ENCODE measurements at places on chromosomes 16 and 17.

GRCh38 chr16:68737730-68738629 is 888 bp downstream of the CDH1 start:
- no peak for DNase-seq

- no peak for DNase-seq
Observed at GRCh38 chr16:57998992-57999365, 1.5 kb downstream of the ZNF319 start.

DNA sequence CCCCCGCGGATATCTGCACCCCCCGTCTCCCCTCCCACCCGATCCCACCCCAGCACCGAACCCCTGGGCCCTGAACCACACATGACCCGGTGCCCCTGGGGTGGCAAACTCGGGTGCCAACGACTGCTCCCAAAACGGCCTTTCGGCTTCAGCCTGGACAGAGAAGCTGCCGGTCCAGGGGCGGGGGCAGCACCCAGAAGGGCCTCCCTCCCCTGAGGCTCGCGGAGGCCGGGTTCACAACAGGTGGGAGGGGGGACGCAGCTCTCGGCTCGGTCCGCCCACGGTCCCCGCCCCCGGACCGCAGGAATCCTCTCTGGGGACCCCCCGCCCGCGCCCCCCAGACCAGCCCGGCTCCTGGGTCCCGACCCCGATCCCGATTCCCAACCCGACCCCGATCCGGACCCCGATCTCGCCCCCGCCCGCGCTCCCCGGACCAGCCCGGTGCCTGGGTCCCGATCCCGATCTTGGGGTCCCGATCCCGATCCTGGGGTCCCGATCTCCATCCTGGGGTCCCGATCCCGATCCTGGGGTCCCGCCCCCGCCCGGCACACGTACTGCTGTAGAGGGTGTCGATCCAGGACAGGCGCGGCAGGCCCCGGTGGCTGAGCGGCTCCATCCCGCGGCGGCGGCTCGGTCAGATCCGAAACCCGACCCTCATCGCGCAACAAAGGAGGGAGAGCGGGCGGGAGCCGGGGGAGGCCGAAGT is 516 bp downstream of the ABR start:
- DNase-seq = no peak

DNA sequence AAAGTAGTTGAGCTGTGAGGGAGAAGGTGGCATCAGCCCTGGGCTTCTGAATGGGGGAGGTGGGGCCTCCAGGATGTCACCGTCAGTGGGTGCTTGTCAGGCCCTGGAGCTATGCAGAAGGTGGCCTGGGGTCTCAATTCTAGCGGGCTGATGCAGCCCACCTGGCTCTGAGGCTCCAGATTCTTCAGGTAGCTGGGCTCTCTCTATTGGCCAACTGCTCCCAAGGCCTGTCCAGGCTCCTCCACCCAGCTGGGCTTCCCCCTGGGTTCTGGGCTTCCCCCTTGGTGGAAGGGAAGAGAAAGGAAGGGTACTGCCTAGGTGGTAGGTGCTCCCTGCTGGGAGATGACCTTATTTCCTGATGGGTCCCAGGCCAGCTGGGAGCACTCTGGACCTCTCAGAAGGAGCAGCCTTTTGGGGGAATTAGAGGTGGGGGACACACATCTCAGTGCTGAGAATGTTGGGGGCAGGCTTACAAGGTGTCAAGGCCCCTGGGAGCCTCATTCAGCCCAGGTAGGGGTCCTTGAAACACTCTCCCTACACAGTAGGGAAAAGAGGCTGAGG is 1728.3 kb downstream of the TP53TG3F start:
- DNase-seq = no peak

DNA sequence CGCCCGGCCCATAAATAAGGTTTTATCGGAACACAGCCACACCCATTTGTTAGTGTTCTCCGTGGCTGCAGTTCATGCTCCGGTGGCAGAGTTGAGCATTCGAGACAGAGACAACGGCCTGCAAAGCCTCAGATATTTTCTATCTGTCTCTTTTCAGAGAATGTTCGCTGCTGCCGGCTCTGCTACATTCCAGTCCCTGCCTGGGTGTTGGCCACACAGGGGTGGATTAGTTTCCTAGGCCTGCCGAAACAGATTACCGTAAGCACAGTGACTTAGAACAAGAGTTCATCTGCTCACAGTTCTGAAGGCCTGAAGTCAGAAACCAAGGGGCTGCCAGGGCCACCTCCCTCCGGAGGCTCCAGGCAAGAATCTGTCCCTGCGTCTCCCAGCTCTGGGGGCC is 19.1 kb upstream of the GSG1L start:
- no peak for DNase-seq

GRCh38 chr16:17266608-17267313 is 204.0 kb downstream of the XYLT1 start:
- DNase-seq = no peak

- DNase-seq = no peak
Observed at GRCh38 chr17:82086941-82087906, 10.8 kb downstream of the FASN start.

DNA sequence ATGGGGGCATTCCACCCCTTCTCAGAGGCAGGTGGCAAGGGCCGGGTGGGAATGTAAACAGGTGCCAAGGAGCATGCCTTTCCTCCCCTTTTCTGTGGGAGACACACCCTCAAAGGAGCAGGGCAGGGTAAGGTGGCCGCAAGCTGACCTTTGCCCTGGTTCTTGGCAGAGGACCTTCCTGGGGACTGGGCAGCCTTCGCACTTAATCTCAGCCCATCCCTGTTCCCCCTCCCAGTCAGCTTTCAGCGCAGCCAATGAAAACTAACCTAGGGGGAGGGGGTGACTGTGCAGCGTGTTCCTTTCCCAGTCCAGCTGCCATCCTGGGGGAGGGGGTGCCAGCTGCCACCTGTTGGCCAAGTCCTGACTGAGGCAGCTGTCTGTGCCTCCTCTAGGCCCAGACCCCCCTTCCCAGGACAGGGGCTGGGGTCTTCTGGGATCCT is 2.8 kb downstream of the TRAF4 start:
- no peak for DNase-seq

GRCh38 chr17:29857823-29858222 is 72.2 kb downstream of the SSH2 start:
- no peak for DNase-seq

- DNase-seq = no peak
Observed at GRCh38 chr16:60510941-60511340, 1525.3 kb downstream of the CDH8 start.

DNA sequence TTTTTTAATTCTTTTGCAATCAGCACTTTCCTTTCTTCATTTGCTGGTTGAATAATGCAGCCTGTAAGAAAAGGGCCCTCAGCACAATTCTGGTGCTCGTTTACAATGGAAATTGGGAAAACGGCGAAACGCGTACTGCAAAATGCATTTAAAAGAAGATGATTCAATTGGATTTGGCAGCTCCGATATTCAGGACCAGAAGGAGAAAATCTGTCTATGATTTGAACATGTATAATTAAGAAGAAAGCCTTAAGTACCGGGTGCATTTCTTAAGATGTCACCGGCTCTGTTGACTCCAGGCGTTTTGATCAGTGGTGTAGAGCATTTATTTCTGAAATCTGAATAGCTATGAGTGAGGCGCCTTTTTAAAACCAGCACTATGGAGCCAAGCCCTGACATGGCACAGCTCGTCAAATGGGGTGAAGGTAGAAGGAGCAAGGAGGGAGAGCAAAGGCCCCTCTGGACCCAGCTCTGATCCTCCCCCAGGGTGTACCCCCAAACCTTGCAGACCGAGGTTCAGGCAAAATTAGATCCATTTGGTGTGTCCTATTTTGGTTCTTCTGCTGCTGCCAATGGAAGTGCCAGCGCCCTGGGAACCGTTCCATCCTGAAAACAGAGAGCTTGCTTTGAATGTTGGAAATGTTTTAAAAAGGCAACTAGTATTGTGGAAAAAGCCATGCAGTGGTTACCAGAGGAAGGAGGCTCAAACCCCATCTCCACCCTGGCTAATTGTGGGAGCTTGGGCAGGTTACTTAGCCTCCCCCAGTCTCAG is 161.4 kb upstream of the RPL38 start:
- no peak for DNase-seq

GRCh38 chr16:82776470-82777146 is 149.8 kb downstream of the CDH13 start:
- DNase-seq = no peak

GRCh38 chr17:38735161-38735997 is 5.2 kb downstream of the CISD3 start:
- peak; percentile 65 for DNase-seq

DNA sequence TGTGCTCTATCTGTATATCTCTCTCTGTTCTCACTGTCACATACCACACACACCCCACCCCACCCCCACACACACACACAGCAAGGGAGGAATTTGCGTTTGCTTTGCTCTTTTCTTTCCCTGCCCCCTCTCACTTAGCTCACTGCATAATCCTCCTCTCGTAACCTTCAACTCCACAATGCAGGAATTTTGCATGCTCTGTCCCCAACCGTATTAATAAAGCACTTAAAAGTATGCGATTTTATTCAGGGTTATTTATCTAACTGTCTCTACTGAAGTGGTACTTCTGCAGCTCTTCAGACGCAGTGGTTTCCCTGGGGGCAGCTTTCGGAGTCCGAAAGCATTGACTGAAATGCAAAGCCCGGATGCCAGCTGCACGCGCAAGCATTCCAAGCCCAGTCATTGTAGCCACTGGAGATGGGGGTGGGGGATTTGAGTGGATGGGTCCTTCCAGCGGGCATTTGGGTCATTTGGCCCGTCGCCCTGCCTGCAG is 105.4 kb upstream of the RBFOX1 start:
- DNase-seq = no peak
